ENCODE measurements at places on chromosomes 12 and 14. TPM values are rescaled to one million over a fixed set of nuclear protein-coding genes. Genes with fewer than 3 reads are reported as not detected.

DNA sequence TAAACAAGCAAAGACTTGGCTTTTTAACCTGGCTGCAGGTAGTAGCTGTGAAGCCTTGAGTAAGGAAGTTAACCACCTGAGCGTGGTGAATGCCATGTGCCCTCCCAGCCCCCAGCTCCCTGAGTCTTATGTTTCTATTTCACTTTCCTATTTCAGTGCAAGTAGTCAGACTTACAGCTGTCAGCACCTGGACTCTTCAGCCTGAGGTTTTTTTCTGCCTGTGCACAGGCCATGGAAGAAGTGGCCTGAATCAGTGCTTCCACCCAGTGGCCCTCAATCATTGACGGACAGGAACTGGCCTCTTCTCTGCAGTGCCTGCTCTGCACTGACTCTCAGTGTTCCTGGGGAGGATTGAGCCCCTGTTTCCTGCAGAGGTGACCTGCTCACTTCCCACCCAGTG is 796.4 kb downstream of the MED13L start:
- DNase-seq = no peak

DNA sequence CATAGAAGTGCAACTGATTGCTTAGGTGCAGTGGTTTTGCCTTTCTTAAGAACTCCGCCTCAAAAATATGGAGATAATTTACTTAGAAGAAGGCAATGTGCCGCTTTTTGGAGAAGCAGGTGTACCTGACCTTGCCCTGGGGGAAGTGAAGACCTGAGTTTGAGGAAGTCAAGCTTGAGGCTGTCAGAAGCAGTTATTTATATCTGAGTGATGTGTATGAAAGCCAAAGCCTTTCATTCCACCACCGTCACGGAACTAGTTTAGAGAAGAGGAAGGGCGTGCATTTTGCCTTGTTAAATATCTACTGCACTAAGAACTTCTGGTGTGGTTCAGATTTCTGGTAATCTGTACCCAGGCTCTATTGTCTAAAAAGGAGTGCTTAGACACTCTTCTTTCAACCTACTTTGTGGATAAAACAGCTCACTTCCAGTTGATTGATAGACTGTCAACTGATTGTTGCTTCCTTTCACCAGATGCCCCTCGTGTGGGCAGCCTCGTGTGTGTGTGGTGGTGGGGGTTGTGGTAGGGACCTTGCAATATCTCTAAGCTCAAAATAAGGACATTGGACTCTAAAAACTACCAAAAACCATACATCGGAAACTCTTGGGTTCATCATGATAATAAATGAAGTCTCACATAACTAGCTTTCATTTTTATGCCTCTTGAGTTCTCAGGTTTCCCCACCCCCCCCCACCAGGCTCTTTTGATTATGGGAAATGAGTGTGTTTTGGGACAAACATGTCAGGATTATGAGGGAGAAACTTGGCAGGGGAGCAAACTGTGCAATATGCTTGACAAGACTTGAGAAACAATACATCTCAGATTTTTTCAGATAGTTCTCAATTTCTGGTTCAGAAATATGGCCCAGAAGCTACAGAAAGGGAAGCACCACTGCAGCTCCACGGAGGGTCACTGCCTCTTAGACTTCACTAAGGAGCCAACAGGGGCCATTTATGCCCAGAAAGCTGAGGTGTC is 78.6 kb downstream of the ARF6 start:
- DNase-seq = no peak

- DNase-seq = no peak
Measured at GRCh38 chr12:58764100-58764953, 156.0 kb downstream of the LRIG3 start.

DNA sequence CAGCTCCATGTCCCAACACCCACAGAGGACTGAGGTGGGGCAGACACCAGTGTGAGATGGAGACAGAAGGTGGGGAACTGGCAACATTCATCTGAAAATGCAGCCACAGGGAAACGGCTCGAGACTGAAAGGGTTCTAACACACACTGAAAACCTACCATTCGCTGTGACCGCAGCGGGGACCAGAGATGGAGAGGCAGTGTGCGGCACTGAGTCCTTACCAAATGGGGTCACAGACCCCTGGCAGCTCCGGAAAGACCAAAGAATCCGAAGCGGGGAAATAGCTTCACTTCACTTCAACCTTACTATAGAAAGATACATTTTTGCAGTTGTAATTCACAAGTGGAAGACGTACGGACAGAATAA is 9.6 kb downstream of the BAG5 start:
- no peak for DNase-seq

Gene SERPINA5
- total RNA-seq = not detected

- DNase-seq = no peak
Measured at GRCh38 chr12:123607756-123608155, 5.9 kb downstream of the DDX55 start.

DNA sequence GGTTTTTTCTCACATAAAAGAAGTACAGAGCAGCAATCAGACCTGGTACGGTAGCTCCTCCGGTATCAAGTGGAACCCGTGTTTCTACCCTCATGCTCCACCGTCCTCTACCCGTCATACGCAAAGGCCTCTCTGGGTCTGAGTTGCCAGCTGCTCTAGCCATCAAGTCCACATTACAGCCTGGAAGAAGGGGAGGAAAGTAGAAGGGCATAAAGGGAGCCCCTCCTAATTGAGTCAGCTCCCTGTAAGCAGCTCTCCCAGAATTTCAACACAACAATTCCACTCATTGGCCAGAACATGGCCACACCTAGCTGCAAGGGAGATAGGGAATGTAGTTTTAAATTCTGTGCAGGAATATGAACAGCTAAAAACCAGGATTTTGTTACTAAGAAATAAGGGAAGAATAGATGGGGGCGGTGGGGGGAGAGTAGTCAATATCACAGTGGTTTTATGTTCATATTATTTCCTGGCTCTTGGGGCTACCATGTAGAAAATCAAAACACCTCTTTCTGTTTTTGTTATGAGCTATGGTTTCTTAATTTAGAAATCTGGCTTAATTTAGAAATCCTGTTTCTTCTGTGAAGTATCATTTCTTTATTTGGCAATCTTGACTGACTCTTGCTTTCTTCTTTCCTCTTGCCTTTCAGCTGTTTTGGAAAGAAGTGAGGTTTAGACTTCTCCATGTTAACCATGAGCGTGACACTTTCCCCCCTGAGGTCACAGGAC is 103.9 kb downstream of the AKAP6 start:
- no peak for DNase-seq

Gene PELI2
- 158 TPM for total RNA-seq

DNA sequence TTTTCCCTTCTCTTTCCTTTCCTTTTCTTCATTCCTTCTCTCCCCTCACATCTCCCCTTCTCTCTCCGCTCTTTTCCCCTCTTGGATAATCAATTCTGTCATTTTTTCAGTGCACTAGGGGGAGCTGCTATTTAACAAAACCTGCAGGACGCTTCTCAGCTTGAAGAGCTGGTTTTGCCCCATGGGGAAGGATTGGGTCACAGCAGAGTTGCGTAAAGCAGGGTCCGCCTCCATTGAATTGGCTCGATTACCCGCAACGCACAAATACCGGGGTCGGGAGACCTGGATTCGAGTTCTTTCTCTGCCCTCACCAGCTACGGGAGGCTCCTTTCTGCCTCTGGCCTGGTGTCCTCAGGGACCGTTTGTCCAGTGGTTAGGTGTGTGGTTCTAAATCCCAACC is 42.1 kb upstream of the CHGA start:
- no peak for DNase-seq

GRCh38 chr12:121577443-121578180 is 3.2 kb downstream of the KDM2B start:
- no peak for DNase-seq

Gene LYZ
- total RNA-seq = 0.37 TPM

DNA sequence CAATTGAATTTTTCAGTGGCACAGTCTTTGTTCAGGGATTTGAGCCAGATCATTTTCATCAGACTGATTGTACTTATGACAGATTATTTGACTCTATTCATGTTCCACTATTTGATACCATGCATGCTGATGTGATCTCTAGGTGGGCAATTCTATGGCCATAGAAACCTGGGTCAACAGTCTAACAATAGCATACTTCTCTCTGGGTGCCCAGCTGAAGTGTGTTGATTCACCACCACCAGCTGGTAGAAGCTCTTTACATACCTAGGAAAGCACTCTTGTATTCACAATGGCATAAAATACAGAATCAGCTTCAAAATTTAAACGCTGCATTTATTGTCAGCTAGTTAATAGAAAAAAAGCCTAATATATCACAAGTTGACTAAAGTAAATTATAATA is 90.2 kb upstream of the TMTC2 start:
- DNase-seq = no peak

GRCh38 chr12:16437926-16438325 is 90.5 kb downstream of the MGST1 start:
- DNase-seq = no peak

Gene RASSF9
- not detected for total RNA-seq

Gene LMNTD1
- total RNA-seq = 1.1 TPM

DNA sequence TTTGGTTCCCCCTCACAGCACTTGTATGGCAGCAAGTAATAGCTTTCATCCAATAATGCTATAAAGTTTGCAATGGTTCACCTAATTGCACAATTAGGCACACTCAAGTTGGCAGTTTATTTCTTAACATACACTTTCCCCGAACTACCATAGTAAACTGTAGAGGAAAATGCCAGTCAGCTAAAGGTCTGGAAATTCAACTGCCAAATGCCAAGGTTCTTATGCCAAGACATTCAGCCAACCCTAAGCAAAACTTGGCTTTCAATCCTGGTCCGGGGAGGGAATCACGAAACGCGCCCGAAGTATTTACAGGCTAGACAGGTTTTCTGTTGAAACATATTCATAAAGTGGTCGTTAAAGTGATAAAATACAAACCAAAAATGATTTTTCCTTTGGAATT is 1512.4 kb upstream of the FLRT2 start:
- no peak for DNase-seq
